RCC 7860 (cell line): ENCODE measurements at places on chromosomes 12 and 14.
A peak's percentile ranks its signal among the peaks of the same experiment; 100 is the strongest.

DNA sequence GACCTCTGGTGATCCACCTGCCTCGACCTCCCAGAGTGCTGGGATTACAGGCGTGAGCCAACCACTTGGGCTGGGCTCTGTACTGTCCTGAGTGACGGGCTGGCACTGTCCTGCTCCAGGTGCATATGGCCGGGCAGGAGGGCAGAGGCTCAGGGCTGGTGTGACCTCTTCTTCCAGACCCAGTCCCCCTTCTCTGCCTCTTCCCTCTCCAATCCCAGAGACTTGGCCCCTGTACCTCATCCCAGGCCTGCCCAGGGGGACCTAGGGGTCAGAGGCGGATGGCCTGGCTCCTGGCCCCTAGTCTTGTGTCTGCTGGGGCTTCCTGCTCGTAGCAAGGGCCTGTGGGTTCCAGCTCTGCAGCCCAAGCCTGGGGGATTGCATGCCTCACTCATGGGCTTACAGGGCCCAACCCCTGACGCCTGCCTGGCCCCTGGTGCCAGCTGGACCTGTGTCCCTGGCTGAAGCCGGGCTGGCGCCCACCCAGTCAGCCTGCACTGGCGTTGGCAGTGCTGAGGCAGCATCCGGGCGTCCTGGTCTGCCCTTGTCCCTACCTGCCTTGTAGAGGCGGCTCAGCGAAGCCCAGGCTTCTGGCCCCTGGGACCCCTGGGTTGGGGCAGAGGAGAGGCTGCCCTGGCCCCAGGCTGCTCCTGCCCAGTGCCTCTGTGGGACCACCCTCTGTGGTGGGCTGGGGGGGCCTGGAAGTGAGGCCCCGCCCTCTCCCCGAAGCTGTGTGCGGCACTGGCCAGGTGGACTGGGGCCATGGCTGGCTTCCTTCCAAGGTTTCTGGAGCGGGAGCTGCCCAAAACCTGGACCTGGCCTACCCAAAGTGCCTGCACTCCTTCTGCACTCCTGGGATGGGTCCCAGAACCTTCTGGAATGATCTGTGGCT, 4.3 kb downstream of the TEDC1 start:
- no peak for DNase-seq

DNA sequence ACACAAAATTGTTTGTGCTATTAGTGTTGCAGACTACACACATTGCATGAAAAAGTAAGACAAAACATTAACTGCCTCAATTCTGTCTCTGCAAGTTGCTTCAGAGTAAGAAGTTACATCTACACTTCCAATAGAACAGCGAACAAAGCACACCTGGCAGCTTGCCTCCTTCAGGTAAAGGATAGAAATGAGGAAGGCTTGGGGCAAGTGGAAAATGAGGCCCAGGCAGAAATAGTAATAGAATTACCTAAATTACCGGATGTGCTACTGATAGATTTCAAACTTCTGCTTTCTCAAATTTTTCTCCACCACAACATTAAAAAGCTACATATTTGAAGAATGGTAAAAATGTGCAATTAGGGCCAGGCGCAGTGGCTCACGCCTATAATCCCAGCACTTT, 37.7 kb downstream of the CCDC175 start:
- no peak for DNase-seq

DNA sequence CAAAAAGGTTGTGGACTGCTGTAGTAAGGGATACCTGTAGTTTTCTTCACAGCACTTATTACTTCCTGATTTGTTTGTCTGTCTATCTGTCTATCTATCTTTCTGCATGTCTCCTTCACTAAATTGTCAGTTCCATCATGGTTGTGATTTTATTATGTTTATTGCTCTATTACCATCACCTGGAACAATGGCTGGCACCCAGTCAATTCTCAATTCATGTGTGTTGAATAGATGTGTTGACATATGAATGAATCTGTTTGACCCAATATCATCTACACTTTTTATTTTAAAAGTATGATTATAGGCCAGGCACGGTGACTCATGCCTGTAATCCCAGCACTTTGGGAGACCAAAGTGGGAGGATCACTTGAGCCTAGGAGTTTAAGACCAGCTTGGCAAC, 224.4 kb downstream of the NUBPL start:
- DNase-seq = no peak

GRCh38 chr12:105659355-105660075, 329.0 kb downstream of the C12orf75 start:
- DNase-seq = no peak

- DNase-seq = no peak
Observed at GRCh38 chr14:76963372-76963771, 65.1 kb downstream of the IRF2BPL start.

DNA sequence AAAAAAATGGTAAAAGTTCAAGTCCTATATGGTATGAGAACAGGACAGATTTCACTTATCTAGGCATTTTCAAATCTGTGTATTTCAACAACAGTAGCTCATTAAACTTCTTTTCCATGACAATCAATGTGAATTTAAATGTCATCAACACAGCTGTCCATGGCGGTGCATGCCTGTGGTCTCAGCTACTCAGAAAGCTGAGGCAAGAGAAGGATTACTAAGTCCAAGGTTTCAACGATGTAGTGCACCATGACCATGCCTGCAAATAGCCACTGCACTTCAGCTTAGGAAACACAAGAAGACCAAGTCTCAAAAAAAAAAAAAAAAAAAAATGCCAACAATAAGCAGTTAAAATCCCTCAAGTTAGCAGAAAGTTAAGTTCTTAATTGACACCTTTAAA, 214.6 kb downstream of the C12orf50 start:
- DNase-seq = no peak

DNA sequence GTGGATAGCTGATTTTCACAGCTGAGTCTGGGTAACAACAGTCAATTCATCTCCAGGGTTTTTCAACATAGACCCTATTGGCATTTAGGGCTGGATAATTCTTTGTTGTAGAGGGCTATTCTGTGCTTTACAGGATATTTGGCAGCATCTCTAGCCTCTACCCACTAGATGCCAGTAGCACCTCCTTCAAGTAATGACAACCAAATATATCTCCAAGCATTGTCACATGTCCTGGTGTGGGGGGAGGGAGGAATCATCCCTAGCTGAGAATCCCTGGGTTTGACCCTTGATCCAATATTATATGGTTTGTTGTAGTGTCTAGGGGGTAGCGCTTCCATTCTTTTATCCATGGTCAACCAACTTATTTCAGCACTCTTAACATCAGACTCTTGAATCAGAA, 157.2 kb downstream of the ANO4 start:
- no peak for DNase-seq

DNA sequence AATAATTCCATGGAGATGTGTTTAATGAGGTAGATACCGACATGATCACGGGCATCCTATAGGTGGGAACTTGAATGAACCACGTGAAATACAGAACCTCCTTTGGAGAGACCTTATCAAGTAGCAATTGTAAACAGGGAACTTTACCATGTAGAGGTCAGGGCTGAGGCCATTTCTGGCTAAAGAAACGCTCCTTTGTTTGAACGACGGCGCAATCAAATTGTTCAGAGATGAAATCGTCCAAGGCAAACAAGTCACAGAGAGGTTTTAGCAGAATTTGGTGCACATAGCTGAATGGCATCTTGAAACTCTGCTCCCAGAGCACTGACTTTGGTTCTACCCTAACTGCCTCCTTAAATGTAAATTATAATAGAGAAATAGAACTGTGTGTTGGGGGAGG, 9.8 kb downstream of the PRIMA1 start:
- DNase-seq = no peak

GRCh38 chr14:87617079-87617478, 375.9 kb downstream of the GALC start:
- DNase-seq = no peak

DNA sequence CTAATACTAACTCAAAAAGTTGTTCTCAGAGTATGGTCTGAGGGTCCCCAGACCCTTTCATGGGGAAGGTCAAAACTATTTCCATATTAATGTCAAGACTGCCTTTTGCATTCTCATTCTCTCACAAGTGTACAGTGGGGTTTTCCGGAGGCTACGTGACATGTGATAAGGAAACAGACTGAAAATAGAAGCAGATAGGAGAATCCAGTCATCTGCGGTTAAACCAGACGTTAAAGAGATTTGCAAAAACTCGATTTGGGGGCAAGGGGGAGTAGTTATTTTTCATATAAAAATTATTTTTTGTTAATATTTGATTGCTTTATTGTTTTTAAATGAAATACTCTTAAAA, 1.0 kb upstream of the NAP1L1 start:
- DNase-seq = peak; percentile 81

GRCh38 chr14:100472094-100472455, 115.1 kb downstream of the BEGAIN start:
- DNase-seq = no peak

- no peak for DNase-seq
Observed at GRCh38 chr14:69580009-69580577, 5.4 kb upstream of the CCDC177 start.

- peak; percentile 11 for DNase-seq
Observed at GRCh38 chr14:34874386-34875030, 652 bp downstream of the BAZ1A start.

DNA sequence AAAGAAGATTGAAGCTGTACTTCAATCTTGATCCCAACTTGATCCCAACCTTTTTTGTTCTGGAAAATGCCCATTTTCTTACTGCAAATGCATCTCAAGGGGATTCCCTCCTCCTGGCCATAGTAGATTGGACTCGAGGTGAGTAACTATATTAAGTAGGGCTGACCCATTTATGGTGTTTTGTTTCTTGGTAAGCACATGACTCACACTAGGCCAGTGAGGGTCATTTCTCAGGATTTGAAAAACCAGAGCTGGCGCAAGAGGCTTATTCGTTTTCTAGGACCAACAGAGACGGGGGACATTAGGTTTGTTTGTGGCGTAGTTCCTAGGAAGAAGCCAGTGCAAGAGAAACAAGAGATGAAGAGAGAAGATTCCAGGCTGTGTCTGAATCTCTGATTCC, 51.4 kb downstream of the MRPL42 start:
- DNase-seq = no peak

GRCh38 chr12:125684968-125685790, 619.9 kb downstream of the AACS start:
- DNase-seq = no peak

DNA sequence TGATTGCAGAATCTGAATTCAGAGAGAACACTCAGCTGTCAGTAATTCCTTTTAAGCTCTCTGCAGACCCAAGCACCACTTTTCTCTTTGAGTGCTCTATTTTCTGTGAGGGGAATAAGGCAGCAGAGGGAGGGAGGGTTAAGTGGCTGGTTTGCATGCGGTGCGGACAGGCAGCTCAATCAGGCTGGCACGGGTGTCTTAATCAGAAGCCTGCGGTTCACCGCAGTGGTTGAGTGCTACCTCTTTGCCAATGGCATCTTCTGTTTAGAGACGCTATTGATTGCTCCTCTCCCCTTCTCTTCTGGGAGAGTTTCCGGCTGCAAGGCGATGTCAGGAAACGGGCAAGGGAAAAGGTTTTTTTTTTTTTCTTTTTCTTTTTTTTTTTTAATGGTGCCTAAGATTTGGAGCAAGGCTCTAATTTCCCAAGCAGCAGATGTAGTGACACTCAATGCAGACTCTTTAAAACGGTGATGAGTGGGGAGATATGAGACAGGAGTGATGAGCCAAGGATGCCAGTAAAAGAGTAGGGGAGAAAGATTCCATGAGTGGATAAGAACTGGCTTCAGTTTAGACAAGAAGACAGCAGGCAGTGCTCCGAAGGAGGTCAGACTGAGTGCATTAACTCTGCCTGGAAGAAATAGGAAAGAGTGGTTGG, 533.7 kb upstream of the SEL1L start:
- no peak for DNase-seq

GRCh38 chr12:131716282-131716681, 5.4 kb downstream of the SFSWAP start:
- no peak for DNase-seq

DNA sequence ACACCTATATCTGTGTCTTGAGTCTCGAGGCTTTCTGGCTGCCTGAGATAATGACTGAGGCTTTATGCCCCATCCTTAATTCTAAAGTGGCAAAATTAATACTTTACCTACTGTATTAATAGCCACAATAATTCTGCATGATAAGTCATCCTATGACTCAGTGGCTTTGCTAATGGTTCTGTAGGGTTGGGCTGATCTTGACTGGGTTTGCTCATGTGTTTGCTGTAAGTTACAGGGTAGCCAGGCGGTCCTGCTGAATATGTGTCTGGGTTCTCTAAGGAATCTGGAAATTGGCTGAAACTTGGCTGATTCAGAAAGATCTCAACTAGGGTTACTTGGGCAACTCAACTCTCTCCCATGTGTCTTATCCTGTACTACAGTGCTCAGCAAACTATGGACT, 21.7 kb downstream of the MGST1 start:
- DNase-seq = no peak

GRCh38 chr14:33647385-33647786, 303.5 kb downstream of the EGLN3 start:
- peak; percentile 83 for DNase-seq

DNA sequence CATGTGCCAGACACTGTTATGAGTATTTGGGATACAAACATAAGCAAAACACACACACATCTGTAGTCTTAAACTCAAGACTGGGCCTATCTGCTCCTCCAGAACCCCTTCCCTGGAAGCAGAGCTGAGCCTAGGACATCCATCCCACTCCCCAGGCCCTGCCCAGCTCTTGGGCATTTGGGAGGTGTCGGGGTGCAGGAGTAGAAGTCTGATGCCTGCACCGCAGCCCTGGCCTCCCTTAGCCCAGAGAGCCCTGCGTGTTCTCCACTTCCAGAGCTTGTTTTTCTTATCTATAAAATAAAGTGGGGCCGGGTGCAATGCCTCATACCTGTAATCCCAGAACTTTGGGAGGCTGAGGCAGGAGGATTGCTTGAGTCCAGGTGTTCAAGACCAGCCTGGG, 11.7 kb downstream of the HSP90AA1 start:
- no peak for DNase-seq

GRCh38 chr12:105698075-105698474, 367.6 kb downstream of the C12orf75 start:
- no peak for DNase-seq

DNA sequence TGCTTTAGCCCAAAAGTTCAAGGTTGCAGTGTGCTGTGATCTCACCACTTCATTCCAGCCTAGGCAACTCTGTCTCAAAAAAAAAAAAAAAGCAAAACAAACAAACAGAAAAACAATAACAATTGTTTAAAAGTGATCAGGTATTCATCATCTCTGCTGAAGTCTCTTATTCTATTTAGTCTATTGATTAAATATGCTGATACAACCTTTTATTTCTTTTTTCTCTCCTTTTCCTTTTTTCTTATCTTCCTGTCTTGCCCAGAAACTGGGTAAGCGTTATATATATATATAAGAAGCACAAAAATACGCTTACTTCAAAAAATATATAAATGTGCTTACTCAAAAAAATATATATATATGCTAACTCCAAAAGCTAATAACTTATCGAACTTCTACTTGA, 213.8 kb upstream of the EEA1 start:
- no peak for DNase-seq

GRCh38 chr14:101111620-101112290, 208.2 kb upstream of the RTL1 start:
- DNase-seq = no peak

- DNase-seq = no peak
Observed at GRCh38 chr12:62817556-62818271, 117.2 kb downstream of the PPM1H start.

- no peak for DNase-seq
Observed at GRCh38 chr12:53232646-53233461, 845 bp upstream of the RARG start.

GRCh38 chr12:104334581-104334980, 31.0 kb downstream of the EID3 start:
- no peak for DNase-seq
